Body of pancreas (tissue), 4 donors: ENCODE measurements at places on chromosomes 1 and 21. TPM values are rescaled to one million over a fixed set of nuclear protein-coding genes. Genes with fewer than 3 reads are reported as not detected.

Gene GTF2B
- total RNA-seq: 5.9 TPM

Gene NPR1
- total RNA-seq: 11.7 TPM

Gene XKR8
- 14.5 TPM for total RNA-seq

DNA sequence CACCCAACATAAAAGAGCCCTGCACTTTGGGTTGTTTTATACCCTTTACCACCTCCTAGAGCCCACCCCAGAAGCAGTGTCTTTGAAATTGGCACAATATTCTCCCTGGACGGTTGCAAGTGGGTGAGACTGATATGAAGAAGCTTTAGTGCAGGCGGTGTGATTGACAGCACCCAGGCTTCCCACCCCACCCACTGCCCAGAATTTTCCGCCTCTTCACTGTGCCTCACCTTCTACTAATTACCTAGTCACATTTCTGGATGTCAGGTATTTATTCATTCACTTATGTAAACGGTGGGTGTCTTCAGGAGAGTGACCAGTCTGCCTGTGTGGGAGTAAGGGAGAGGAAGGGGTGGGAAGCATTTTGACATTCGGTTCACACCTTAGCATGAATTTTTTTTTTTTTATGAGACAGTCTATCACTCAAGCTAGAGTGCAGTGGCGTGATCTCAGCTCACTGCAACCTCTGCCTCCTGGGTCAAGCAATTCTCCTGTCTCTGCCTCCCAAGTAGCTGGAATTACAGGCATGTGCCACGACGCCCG, 1.7 kb upstream of the FAM89A start:
- H3K4me3 ChIP-seq: no peak overlapping the region
- no peak for DNase-seq
- no peaks in the 10 kb centered on the region for H3K36me3 ChIP-seq
- H3K4me1 ChIP-seq: peaks cover 31% of the 10 kb centered on the region

GRCh38 chr1:164779376-164779775, 220.4 kb downstream of the PBX1 start:
- no peaks in the 10 kb centered on the region for H3K36me3 ChIP-seq
- no peak for DNase-seq
- no peak overlapping the region for H3K27ac ChIP-seq
- no peak overlapping the region for H3K4me3 ChIP-seq

DNA sequence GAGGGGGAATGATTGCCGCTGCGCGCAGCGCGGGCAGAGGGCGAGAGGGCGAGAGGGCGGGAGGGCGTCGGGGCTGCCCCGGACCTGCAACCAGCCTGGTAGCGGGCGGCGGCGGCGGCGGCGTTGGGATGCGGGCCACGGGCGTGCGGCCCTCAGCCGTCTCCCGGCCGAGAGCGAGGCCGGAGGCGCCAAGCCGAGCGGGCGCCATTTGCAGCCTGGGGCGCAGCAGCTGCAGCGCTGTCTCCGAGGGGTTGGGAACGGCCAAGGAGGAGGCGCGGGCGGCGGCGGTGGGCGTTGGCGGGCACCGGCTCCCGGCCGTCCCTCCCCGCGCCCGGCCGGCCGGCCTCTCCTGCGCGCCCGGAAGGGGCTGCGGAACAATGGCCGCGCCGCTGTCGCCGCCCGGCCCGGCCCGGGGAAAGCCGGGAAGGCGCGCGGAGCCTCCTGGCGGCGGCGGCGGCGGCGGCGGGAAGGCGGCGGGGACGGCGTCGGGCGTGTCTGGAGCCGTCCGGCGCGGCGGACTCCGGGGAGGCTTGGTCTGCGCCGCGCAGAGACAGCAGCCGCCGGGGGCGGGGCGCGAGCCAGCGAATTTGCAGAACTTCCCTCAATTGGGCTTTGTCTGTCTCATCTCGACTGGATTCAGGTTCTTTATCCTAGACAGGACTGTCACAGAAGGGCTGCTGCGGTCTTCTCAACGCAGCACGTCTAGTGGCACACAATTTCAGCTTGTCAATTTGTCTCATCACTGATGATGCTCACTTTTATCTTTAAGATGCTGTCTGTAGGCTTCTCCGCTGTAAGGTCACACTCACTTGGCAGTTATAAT, 35.7 kb downstream of the ZBTB8B start:
- no peaks in the 10 kb centered on the region for H3K36me3 ChIP-seq
- H3K27me3 ChIP-seq: no peaks in the 10 kb centered on the region
- H3K4me3 ChIP-seq: peak overlapping the region; percentile 82
- peaks cover 6% of the 10 kb centered on the region for H3K4me1 ChIP-seq
- DNase-seq: peak; percentile 65
- H3K27ac ChIP-seq: peak overlapping the region; percentile 95

DNA sequence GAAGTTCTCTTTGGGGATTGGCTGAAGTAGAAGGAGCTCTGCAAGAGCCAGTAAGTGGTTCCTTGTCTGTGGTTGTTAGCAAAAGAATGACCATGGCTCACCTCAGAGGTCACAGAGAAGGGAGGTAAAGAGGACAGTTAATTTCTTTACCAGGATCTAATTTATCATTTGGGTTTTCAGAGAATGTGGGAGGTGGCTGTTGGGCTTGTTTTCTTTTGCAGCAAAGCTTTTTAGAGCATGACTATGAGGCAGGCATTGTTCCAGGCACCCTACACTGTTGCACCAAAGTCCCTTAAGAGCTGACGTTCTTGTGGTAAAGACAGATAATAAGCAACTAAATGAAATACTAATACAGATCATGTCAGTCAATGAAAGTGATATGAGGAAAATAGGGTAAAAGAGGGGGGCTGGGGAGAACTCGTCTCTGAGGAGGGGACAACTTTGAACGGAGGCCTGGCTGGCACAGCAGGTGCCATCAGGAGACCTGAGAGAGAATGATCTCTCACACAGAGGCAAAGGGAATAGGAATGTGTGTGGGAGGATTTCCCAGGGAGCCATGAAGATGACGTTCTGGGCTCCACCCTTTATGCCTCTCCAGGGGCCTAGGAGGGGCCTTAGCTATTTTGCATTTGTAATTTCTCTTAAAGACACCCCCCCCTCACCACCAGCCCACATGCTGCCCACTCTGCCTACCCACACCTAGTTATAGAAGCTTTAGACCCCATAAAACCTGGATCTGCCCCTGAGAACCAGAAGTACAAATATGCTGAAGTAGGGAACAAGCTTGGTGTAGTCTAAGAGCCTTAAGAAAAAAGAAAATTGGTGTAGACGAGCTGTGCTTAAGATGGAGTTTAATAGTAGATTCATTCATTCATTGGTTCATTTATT, 177.5 kb downstream of the ROR1 start:
- no peak for DNase-seq
- H3K27me3 ChIP-seq: no peaks in the 10 kb centered on the region
- peaks cover 57% of the 10 kb centered on the region for H3K4me1 ChIP-seq
- H3K36me3 ChIP-seq: no peaks in the 10 kb centered on the region
- H3K27ac ChIP-seq: no peak overlapping the region

- DNase-seq: no peak
- peaks cover 29% of the 10 kb centered on the region for H3K4me1 ChIP-seq
- H3K27me3 ChIP-seq: no peaks in the 10 kb centered on the region
- no peaks in the 10 kb centered on the region for H3K36me3 ChIP-seq
- H3K4me3 ChIP-seq: no peak overlapping the region
- H3K27ac ChIP-seq: no peak overlapping the region
Observed at GRCh38 chr1:52603630-52604029, 1.5 kb downstream of the GPX7 start.
